SJCRH30 (cell line): ENCODE measurements at places on chromosomes 13 and 19. TPM values are rescaled to one million over a fixed set of nuclear protein-coding genes. Genes with fewer than 3 reads are reported as not detected.

DNA sequence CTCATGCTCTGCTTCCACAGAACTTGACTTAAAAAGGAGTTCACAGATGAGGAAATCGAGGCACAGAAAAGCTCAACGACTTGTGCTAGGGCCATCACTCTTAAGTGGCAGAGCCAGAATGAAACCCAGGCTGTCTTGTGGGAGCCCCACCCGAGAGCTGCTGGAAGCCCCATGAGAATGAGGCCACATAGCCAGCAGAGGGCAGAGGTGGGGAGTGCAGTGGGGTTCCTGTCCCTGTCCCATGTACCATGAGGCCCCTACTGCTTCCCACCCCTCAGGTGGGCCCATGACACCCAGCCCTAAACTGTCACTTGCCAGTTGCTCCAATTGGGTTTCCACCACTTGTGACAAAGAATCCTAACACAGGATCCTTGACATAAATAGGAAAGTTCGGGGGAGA lies 175.9 kb downstream of the IRS2 start:
- no peaks in the 10 kb centered on the region for H3K4me1 ChIP-seq
- DNase-seq = peak; percentile 33
- H3K27ac ChIP-seq = no peak overlapping the region
- H3K27me3 ChIP-seq = 0 out of 2 replicates have a peak, but pooled peaks cover 3% of the 10 kb centered on the region
- no peaks in the 10 kb centered on the region for H3K36me3 ChIP-seq

- DNase-seq = no peak
- H3K36me3 ChIP-seq = no peaks in the 10 kb centered on the region
- no peak overlapping the region for H3K27ac ChIP-seq
- H3K4me1 ChIP-seq = no peaks in the 10 kb centered on the region
- no peak overlapping the region for H3K4me3 ChIP-seq
These were observed 279.5 kb upstream of the PCDH20 start for GRCh38 chr13:61695147-61695546.

DNA sequence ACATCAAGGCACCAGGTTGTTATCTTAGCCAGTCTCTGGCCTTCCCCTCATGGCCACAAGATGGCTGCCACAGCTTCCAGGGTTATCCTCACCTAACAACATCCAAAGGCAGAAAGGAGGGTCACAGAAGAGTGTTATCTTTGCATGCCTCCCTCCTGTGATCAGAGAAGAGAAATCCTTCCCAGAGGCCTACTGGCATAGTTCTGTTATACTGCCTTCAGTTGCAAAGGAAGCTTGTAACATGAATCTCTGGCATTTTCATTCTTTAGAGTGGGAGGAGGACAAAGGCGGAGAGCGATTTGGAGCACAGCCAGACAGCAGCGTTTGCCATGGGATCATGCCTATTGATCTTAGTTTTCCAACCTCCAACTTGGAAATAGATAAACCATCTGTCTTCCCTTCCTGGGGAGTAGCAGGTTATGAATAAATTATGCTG lies 135.7 kb downstream of the DNAJC15 start:
- H3K36me3 ChIP-seq = no peaks in the 10 kb centered on the region
- H3K27me3 ChIP-seq = no peaks in the 10 kb centered on the region
- peaks cover 15% of the 10 kb centered on the region for H3K4me1 ChIP-seq
- H3K27ac ChIP-seq = no peak overlapping the region; the same call in 1 of the 2 replicates
- DNase-seq = peak; percentile 53
- no peak overlapping the region for H3K4me3 ChIP-seq

DNA sequence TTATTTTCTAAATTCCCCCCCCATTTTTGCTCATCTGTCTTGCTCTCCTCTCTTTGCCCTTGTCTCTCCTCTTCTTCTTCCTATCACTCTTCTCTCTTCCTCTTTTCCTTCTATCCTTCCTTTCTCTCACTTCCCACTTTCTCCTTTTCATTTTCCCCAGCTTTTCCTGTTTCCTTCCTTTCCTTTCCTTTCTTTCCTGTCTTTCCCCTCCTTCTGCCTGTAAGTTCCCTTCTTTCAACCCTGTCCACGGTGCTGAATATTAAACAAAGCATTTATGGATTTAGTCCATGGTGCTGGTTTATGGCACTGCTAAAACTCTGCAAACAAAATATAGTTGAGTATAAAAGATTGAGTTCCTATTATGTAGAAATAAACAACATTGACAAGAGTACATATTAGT lies 27.6 kb downstream of the SCEL start:
- DNase-seq = peak; percentile 40
- H3K36me3 ChIP-seq = no peaks in the 10 kb centered on the region
- no peak overlapping the region for H3K4me3 ChIP-seq
- no peaks in the 10 kb centered on the region for H3K27me3 ChIP-seq

DNA sequence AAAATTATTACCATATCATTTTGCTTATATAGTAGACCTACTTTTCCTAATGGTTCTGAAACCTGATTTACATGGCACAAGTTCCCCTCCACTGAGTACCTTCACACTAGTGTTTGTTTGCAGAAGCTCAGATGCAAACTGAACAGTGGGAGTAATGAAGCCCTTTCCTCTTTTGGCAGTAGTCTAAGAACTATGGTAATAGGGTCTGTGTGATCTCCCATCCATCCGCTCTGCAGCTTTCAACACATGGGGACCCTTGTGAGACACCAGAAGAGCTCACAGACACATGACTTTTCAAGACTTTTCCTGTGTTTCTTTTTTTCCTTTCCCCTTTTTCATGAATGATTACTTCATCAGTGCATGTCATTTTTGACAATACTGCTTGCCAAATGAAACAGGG lies 336.0 kb downstream of the ATP8A2 start:
- no peak overlapping the region for H3K27ac ChIP-seq
- no peaks in the 10 kb centered on the region for H3K36me3 ChIP-seq
- peaks cover 5% of the 10 kb centered on the region for H3K4me1 ChIP-seq
- H3K4me3 ChIP-seq = no peak overlapping the region

- DNase-seq = no peak
- H3K4me3 ChIP-seq = no peak overlapping the region
- no peaks in the 10 kb centered on the region for H3K4me1 ChIP-seq
- H3K27ac ChIP-seq = no peak overlapping the region
These were observed 1427.0 kb upstream of the MIR17HG start for GRCh38 chr13:89920461-89920860.

DNA sequence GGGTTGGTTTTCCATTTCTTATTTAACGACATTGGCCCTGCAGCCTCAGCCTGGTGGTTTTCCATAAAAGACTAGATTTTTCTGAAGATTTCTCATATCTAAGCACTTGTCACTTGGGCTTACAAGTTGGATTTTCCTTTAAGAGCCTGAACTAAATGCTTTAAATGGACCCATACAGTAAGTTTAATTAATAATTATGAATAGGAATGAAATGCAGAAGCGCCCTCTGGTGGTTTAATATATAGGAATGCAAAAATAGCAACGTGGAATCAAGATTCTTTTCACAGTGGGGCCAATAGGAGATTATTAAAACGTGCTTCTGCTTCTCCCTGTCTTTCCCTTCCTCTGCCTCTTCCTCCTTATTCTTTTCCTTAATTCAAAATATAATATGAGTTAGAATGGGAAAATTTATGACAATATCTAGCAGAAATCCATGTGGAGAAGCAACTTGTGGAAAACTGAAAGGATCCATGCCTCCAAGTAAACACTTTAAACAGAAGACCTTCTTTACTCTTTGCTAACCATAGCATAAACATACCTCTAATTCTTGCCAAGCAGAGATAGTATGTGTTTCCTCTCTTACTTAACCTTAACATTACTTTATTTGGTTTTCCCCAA lies 324.0 kb downstream of the GPC5 start:
- no peaks in the 10 kb centered on the region for H3K4me1 ChIP-seq
- no peaks in the 10 kb centered on the region for H3K27me3 ChIP-seq
- no peak overlapping the region for H3K4me3 ChIP-seq
- no peaks in the 10 kb centered on the region for H3K36me3 ChIP-seq
- no peak overlapping the region for H3K27ac ChIP-seq

GRCh38 chr13:48142436-48142835 lies 47.5 kb upstream of the MED4 start:
- no peaks in the 10 kb centered on the region for H3K36me3 ChIP-seq
- H3K4me1 ChIP-seq = no peaks in the 10 kb centered on the region
- no peak overlapping the region for H3K27ac ChIP-seq
- no peak overlapping the region for H3K4me3 ChIP-seq
- DNase-seq = no peak
- no peaks in the 10 kb centered on the region for H3K27me3 ChIP-seq

- H3K27ac ChIP-seq = no peak overlapping the region
- H3K4me3 ChIP-seq = no peak overlapping the region
- 0 out of 2 replicates have a peak, but pooled peaks cover 2% of the 10 kb centered on the region for H3K4me1 ChIP-seq
- H3K27me3 ChIP-seq = no peaks in the 10 kb centered on the region
- DNase-seq = no peak
These were observed 12.2 kb downstream of the PRKCSH start for GRCh38 chr19:11447347-11448262.

- H3K27me3 ChIP-seq = no peaks in the 10 kb centered on the region
- peak overlapping the region; percentile 72 for H3K27ac ChIP-seq
- no peak overlapping the region for H3K4me3 ChIP-seq
- H3K4me1 ChIP-seq = peaks cover 24% of the 10 kb centered on the region
These were observed 10.8 kb upstream of the ILF3 start for GRCh38 chr19:10643172-10643967.

GRCh38 chr13:94601446-94602431 lies at the start of gene GPR180:
GPR180 (plus strand) TSS chr13:94601857; CDS start chr13:94601928, 71 bp downstream.
- peak within 1 kb of the TSS; percentile 88 for H3K27ac ChIP-seq
- no peaks in the 10 kb centered on the region for H3K27me3 ChIP-seq
- H3K36me3 ChIP-seq = 0 out of 2 replicates have a peak, but pooled peaks cover 2% of the 10 kb centered on the region
- H3K4me1 ChIP-seq = no peaks in the 10 kb centered on the region
- peak; percentile 97 for DNase-seq
- H3K4me3 ChIP-seq = peak within 1 kb of the TSS; percentile 78

DNA sequence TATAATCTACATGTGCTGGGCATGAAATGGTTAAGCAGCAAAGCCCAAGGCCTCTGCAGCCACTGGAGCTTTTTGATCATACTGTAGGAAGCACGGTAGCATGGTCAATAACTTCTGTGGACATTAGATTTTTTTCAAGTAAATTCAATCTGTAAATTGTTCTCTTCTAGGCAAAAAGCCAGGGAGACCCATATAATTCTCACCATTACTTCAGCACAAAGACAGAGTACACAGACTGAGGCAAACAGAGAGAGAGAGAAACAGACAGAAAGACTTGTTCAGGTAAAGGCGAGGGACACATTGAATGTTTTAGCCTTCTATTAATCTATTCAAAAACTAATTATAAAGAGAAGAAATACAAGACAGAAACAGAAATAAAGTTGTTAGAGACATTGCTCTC lies 349.4 kb downstream of the RFC3 start:
- no peak overlapping the region for H3K27ac ChIP-seq
- H3K4me3 ChIP-seq = no peak overlapping the region
- H3K27me3 ChIP-seq = no peaks in the 10 kb centered on the region
- no peak for DNase-seq
- no peaks in the 10 kb centered on the region; the same call in 1 of the 2 replicates for H3K4me1 ChIP-seq

- no peak for DNase-seq
- H3K36me3 ChIP-seq = peaks cover 13% of the 10 kb centered on the region; the same call in 1 of the 2 replicates
- no peak overlapping the region for H3K27ac ChIP-seq
- H3K27me3 ChIP-seq = no peaks in the 10 kb centered on the region
- H3K4me3 ChIP-seq = no peak overlapping the region
- H3K4me1 ChIP-seq = no peaks in the 10 kb centered on the region
These were observed 35.6 kb upstream of the PSPC1 start for GRCh38 chr13:19818223-19818842.

DNA sequence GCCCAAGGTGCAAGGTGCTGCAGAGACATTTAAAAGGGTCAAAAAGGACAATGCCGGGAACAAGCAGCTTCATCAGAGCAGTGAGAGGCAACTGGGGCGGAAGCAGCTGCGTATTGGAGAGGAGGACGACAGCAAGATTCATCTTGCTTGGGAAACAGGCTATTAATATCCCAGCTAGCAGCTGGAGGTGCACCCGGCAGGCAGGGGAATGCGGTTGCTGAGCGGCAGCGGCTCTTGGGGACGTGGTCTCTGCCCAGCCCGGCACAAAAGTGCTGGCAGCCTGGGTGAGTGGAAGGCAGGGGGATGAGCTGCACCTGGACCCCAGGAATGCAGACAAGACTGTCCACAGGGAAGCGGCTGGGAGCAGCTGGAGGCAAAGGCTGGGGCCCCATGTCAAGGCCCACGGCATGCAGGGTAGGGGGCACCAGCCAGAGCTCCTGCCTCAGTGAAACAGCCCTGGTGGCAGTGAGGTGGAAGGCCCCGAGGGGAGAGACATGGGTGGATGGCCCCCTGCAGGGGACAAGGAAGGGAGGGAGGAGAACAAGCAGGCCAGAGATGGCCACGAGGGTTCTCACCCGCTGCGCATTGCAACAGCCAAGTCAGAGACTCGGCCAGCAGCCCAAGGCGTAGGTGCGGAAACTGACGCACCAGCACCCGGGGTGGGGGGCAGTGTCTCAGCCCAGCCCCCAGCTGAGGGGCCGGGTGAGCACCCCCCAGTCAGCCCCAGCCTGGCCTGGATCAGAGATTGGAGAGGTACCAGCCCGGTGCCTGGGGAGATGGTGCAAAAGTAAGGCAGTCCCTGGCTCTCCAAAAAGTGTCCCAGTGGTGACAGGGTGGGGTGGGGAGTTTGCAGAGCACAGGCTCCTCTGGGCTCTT lies 34.4 kb downstream of the PEPD start:
- no peak overlapping the region for H3K4me3 ChIP-seq
- H3K4me1 ChIP-seq = peaks cover 19% of the 10 kb centered on the region
- H3K27me3 ChIP-seq = no peaks in the 10 kb centered on the region

DNA sequence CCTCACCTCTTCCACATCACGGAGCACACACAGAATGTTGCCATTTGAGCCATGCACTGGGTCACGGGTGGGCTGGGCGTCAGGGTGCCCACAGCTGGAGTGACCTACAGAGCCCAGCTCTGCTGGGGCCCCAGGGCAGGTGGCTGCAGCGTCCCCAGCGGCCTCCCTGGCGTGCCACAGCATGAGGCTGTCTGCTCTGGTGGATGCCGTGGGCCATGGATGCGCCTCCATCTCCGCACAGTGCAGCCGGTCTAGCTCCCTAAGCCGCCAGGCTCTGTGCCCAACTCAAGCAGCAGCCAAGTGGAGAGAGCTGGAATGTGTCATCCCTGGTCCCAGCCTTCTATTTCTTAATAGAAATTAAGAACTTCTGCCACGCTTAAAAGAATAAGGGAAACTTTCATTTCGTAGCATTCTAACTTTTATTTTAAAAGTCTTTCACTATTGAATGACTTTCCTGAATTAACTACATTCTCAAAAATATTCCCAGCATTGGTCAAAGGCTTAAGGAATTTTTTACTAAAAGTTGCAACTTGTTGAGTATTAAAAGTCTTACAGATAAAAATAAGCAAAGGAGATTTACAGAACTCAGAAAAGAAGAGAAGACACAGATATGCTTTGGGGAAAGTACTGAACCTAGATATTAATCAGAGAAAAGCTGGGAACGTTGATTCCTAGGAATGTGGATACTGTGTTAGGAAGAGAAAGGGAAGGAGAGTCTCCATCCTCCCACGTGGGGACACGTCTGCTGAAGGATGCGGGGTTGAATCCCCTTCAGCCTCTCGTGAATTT lies 59.3 kb downstream of the ATP11A start:
- H3K4me1 ChIP-seq = no peaks in the 10 kb centered on the region
- no peaks in the 10 kb centered on the region for H3K36me3 ChIP-seq
- H3K27ac ChIP-seq = no peak overlapping the region
- no peak for DNase-seq
- no peaks in the 10 kb centered on the region for H3K27me3 ChIP-seq
- no peak overlapping the region for H3K4me3 ChIP-seq

GRCh38 chr13:99307247-99307646 lies at the start of gene GPR183:
GPR183 (minus strand) TSS chr13:99307399; CDS start chr13:99296145, 11,254 bp downstream.
- peaks cover 2% of the 10 kb centered on the region; the same call in 1 of the 2 replicates for H3K4me1 ChIP-seq
- no peak within 1 kb of the TSS for H3K4me3 ChIP-seq
- DNase-seq = no peak
- H3K27ac ChIP-seq = no peak within 1 kb of the TSS

The SPRED3 gene
- total RNA-seq = 1.1 and 2.3 TPM in 2 replicates

The METTL21C gene
- total RNA-seq = not detected in 2 replicates

The TJP3 gene
- total RNA-seq = not detected in 2 replicates

The ZNF577 gene
- total RNA-seq = 10.0 and 10.8 TPM in 2 replicates

The RNF225 gene
- 0.20 and 0.38 TPM in 2 replicates for total RNA-seq

The SIGLEC7 gene
- total RNA-seq = not detected in 2 replicates

The NLRP9 gene
- 0.02 TPM in 1 of 2 replicates, not detected in the other for total RNA-seq

The GAPDHS gene
- not detected in 2 replicates for total RNA-seq

The PLVAP gene
- total RNA-seq = not detected in 2 replicates

The ZNF154 gene
- 0.04 TPM in 1 of 2 replicates, not detected in the other for total RNA-seq

The MYCBP2 gene
- total RNA-seq = 45.2 and 49.8 TPM in 2 replicates

The CASP14 gene
- total RNA-seq = 0.02 TPM in 1 of 2 replicates, not detected in the other
